ENCODE measurements at places on chromosomes 2 and 18.

DNA sequence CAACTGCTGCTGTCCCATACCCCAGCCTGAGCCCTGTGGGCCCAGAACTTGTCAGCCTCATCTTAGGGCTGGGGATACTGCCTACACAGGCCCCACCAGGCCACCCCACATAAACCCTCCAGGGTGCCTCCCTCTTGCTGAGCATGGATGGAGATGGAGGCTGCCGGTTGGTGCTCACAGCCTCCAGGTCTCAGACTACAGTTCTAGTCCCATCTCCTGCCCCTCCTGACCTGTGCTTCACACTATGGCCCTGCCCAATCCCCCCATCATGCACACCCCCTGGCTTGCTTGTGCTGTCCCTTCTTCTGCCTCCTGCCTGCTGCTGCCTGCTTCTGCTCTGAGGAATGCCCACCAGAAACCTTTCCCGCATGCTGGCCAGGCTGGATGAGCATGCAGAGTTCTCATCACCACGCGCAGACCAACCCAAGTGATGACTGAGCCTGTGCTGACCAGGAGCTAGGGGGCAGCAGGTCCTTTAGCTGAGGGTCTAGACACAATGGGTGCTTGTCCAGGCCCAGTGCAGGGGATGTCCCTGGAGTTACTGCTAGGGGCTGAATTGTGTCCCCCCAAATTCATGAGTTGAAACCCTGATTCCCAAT lies 138.4 kb upstream of the HS6ST1 start:
- no peak overlapping the region for H3K27ac ChIP-seq
- H3K36me3 ChIP-seq: no peaks in the 10 kb centered on the region
- no peaks in the 10 kb centered on the region for H3K4me1 ChIP-seq
- no peak overlapping the region for H3K4me3 ChIP-seq
- DNase-seq: no peak
- no peaks in the 10 kb centered on the region for H3K27me3 ChIP-seq

DNA sequence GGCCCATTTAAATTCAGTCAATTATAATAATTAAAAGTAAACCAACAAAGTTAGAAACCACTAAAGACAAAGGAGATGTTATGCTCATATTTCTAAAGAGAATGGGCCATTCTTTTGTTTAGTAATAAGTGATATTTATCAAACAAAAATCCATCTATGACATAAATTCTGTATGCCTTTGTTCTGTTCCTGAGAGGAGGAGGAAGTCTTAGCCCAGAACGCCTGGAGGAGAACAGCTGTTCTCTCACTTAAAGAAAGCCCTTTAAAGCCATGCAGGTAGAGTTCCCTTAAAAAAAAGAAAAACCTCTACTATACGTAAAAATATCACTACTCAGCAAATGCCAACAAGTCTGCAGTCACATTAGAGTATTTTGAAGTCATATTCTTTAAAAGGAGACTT lies 15.5 kb downstream of the LAMA1 start:
- H3K4me1 ChIP-seq: no peaks in the 10 kb centered on the region
- H3K27ac ChIP-seq: no peak overlapping the region
- no peaks in the 10 kb centered on the region for H3K27me3 ChIP-seq
- DNase-seq: no peak
- no peaks in the 10 kb centered on the region for H3K36me3 ChIP-seq

- no peaks in the 10 kb centered on the region for H3K4me1 ChIP-seq
- H3K27ac ChIP-seq: no peak overlapping the region
- no peaks in the 10 kb centered on the region for H3K36me3 ChIP-seq
- no peak overlapping the region for H3K4me3 ChIP-seq
- H3K27me3 ChIP-seq: no peaks in the 10 kb centered on the region
Measured at GRCh38 chr18:23066060-23066459, 69.2 kb upstream of the CABLES1 start.

DNA sequence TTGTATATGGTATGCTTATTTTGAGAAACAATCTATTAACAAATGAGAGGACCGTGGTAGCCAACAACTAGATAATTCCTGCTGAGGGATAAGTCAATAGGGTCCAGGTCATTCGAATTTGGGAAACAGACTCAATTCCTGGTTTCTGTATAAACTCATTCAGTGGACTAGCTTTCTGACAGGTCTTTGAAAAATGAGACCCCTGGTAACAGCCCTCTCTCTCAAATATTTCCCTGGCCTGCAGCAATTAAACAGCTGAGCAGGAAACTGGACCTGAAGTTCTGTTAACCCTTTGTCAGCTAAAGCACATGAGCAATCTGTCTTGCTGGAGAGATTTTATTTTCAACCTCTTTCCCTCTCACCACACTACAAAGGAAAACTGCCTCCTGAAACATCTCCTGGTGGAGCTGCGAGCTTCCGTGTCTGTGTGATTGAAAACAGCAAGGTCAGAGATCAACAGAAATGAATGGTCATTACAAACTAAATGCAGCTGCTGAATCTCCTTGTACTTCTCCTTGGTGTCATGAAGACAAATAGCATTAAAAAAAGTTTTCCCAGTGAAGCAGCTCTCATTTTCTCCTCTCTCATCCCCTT lies 70.3 kb upstream of the CCDC85A start:
- no peaks in the 10 kb centered on the region for H3K36me3 ChIP-seq
- no peak overlapping the region for H3K27ac ChIP-seq
- no peaks in the 10 kb centered on the region for H3K4me1 ChIP-seq
- no peak overlapping the region for H3K4me3 ChIP-seq
- no peaks in the 10 kb centered on the region for H3K27me3 ChIP-seq

- no peak overlapping the region for H3K4me3 ChIP-seq
- DNase-seq: no peak
- H3K4me1 ChIP-seq: no peaks in the 10 kb centered on the region
- H3K27ac ChIP-seq: no peak overlapping the region
- H3K27me3 ChIP-seq: no peaks in the 10 kb centered on the region
- no peaks in the 10 kb centered on the region for H3K36me3 ChIP-seq
Measured at GRCh38 chr2:8571792-8572499, 109.9 kb upstream of the ID2 start.

DNA sequence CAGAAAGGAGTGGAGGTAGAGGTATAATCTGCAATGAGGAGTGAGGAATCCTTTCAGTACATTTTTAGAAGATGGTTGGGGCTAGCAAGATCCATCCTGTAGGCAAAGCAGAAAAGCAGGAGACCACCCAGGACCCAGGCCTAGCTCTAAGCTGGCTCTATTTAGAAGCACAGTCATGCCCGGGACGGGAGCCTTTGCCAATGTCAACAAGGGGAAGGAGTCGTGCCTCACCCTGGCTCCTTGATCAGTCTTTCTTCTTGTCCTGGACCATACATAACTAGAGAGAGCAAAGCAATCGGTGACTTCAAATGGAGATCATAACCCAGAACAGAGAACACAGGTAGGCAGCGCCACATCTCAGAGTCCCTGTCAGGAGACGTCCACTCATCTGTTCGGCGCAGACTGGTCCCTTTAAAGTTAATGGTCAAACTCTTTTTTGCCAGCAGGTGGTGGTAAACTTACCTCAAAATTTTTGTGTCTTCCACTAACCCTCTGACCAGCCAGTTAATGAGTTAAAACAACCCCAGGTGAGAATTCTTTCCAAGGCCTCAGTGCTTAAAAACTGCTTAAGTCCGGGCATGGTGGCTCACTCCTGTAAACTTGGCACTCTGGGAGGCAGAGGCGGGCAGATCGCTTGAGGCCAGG lies 8.0 kb downstream of the MC5R start:
- DNase-seq: no peak
- H3K27ac ChIP-seq: no peak overlapping the region
- no peak overlapping the region for H3K4me3 ChIP-seq
- no peaks in the 10 kb centered on the region for H3K4me1 ChIP-seq
- no peaks in the 10 kb centered on the region for H3K27me3 ChIP-seq

- H3K4me1 ChIP-seq: no peaks in the 10 kb centered on the region
- no peak overlapping the region for H3K27ac ChIP-seq
- no peak for DNase-seq
- H3K4me3 ChIP-seq: no peak overlapping the region
- no peaks in the 10 kb centered on the region for H3K27me3 ChIP-seq
- H3K36me3 ChIP-seq: no peaks in the 10 kb centered on the region
Measured at GRCh38 chr2:219081701-219082331, 21.1 kb upstream of the IHH start.

DNA sequence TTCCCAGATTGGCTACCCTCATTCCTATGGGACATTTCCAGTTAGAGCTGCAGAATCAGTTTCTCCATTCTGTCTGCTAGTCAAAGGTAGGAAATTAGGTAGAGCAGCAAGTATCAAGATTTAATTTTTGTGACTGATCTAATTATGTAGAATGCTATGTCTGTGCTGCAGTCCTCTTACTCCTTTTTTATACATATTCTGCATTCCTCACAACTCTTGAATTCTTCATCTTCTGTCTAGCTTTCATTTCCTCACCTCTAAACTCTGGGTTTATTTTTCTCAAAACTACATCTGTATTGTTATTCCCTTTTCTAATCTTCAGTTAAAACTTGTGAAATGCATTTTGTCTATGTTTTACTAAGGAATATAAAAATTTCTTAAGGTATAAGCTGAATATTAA lies 8.6 kb downstream of the SGO2 start:
- no peaks in the 10 kb centered on the region for H3K4me1 ChIP-seq
- H3K36me3 ChIP-seq: no peaks in the 10 kb centered on the region
- no peaks in the 10 kb centered on the region for H3K27me3 ChIP-seq
- DNase-seq: no peak
- no peak overlapping the region for H3K4me3 ChIP-seq
